ENCODE measurements at places on chromosomes 16 and 17.
A peak's percentile ranks its signal among the peaks of the same experiment; 100 is the strongest.

DNA sequence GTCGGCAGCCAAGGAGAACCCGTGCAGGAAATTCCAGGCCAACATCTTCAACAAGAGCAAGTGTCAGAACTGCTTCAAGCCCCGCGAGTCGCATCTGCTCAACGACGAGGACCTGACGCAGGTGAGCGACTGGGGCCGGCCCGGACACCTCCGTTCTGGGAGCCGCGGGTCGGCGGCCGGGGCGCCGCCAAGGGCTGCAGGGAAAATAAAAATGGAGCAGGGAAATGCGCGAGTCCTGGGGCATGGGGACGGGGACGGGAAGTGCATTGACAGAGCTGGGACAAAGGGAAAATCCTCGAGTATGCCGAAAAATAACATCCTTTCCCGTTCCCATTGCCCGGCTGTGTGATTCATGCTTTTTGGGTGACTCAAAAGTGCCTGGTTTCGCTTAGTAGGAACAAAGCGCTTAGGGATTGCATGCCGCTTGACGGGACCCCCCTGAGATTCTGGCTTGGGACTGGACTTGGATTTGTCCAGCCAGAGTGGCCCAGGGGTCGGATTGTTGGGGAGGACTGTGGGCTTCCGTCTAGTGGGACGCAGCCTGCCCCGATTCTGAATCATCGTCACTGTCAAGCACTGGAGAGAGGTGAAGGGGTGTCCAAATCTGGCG is 699 bp downstream of the MPRIP start:
- ATAC-seq = no peak

- ATAC-seq = no peak
Observed at GRCh38 chr16:8937803-8938202, 25.9 kb downstream of the USP7 start.

DNA sequence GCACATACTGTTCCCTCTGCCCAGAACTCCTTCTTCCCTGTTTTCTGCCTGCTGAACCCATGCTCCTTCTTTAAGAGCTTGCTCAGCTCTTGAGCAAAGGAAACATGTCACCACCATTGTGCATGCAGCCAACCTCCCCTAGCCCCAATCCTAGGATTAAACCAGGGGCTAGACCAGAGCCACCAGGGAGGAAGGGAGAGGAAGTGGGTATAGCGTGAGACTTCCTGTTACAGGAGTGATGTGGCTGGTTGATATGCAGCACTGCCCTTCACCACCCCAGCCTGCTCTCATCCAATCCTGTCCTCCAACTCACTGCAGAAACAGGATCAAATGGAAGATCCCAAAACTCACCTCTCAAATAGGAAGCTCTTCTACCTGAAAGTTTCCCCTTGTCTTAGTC is 67.1 kb upstream of the CDH5 start:
- no peak for ATAC-seq

DNA sequence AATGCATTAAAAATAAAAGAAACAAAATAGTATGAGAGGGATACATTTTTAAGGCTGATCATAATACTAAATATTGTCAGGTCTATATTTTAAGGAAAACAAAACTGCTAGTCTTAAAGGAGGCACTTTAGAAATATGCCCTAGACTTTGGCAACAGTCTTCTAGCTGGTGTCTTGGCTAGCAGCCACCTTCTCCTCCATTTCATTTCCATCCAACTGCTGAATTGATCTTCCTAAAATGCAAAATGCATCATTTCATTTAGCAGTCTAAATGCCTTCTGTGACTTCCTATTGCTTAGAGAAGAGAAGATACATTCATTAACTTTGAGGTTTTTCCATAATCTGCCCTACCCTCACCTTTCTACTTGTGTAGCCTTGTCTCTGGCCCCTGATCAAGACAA is 1404.1 kb downstream of the CDH11 start:
- no peak for ATAC-seq

DNA sequence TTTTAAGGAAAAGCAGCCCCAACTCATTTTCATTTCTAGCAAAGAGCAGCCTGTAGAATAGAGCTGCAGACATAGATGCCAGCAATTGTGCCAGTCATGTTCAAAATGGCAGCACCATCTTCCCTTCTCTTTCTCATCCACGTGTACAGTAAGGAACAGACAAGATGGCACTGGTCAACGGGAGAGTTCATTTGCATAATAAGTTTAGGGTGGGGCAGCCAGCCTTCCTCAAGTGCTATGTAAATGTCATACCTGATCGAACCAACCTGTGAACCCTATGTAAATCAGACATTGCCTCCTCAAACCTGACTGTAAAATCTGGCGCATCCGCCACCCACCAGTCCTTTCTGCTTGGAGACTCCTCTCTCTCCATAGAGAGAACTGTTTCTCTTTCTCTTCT is 150.0 kb upstream of the CDH13 start:
- ATAC-seq = no peak

- ATAC-seq = no peak
Observed at GRCh38 chr16:2751577-2752034, 832 bp upstream of the SRRM2 start.

- ATAC-seq = no peak
Observed at GRCh38 chr16:50021544-50021943, 3.5 kb upstream of the CNEP1R1 start.

- no peak for ATAC-seq
Observed at GRCh38 chr17:39937447-39937846, 9.9 kb downstream of the LRRC3C start.

- no peak for ATAC-seq
Observed at GRCh38 chr16:59148056-59148768, 414.1 kb upstream of the GOT2 start.

GRCh38 chr17:50234581-50234980 is 33.1 kb upstream of the COL1A1 start:
- no peak for ATAC-seq

GRCh38 chr17:71855010-71855409 is 265.8 kb upstream of the SOX9 start:
- ATAC-seq = no peak

DNA sequence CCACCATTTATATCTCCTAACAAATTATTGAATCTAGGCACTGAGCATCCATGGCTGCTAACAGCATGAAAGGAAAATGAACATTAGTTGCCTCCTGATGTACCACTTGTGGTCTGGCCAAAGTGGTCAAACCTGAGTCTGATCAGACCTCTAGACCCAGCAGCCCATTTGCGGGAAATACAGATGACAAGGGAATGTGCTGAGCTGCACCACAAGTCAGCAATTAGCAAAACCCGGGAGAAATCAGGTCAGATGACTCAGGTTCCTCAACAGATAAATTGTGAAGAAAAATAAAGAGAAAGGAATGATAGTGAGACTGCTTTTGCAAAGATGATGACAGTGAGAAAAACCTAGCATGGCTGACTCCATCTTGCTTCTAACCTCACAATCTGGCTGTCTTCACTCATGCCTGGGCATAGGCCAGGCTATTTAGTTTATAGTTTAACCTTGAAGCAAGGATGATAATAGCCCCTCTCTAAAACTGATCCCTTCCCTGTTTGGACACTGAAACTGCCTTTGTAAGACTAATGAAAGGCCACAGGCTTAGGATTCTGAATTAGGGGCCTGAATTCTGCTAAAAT is 142.7 kb upstream of the ASIC2 start:
- no peak for ATAC-seq

GRCh38 chr16:74169066-74169465 is 127.5 kb upstream of the PSMD7 start:
- no peak for ATAC-seq

- no peak for ATAC-seq
Observed at GRCh38 chr17:73833775-73834488, 189.7 kb upstream of the SDK2 start.

DNA sequence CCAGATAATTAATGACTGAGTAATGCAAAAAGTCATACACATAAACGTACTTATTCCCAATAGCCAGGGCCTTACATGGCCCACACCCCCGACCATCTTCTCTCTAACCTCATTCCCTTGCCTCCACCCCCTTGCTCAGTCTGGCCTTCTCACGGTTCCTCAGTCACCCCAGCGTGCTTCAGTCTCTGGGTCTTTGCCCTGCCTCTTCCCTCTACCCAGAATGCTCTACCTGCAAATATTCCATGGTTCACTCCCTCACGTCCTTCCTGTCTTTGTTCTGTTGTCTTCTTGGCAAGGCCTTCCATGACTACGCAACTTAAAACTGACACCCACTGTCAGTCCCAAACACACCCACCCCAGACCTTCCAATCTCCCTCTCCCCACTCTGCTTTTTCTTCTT is 468.3 kb downstream of the GRIN2A start:
- ATAC-seq = no peak

DNA sequence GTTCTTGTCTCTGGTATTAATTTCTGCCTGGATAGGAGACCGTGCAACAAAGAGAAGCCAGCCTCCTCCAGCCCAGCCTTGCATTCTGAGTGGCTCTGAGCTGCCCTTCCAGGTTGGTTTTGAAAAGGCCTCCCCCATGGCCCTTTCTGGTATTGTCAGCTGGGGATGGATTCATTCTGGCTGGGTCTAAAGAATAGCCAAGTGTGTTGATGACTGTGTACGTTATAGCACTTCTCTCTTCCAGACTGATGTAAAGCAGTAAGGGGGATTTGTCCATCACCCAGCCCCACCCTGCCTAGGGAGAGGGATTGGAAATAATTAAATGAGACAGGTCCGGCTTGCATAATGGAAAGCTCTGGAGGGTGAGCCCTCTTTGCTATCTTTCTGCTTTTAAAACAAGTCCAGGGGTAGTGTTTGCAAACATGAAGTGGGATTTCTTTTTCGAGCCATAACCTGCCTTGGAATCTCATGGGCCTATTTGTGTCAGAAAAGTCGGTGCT is 146.4 kb downstream of the MSI2 start:
- no peak for ATAC-seq

- no peak for ATAC-seq
Observed at GRCh38 chr16:2857451-2858244, at the start of gene PRSS22. TSS of gene PRSS22 (minus strand) at chr16:2858170. CDS start at chr16:2858104, 66 bp downstream.

GRCh38 chr17:31561469-31562375 is 170.2 kb downstream of the RAB11FIP4 start:
- no peak for ATAC-seq

- peak; percentile 48 for ATAC-seq
Observed at GRCh38 chr17:73257516-73257915, 4.2 kb downstream of the CPSF4L start.

DNA sequence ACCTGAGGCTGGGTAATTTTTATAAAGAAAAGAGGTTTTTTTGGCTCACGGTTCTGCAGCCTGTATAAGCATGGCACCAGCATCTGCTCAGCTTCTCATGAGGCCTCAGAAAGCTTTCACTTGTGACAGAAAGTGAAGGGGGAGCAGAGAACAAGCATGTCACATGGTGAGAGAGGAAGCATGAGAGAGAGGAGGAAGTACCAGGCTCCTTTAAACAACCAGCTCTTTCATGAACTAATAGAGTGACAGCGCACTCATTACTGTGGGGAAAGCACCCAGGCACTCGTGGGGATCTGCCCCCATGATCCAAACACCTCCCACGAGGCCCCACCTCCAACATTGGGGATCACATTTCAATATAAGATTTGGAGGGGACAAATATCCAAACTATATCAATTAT is 86.8 kb downstream of the USP32 start:
- no peak for ATAC-seq

- ATAC-seq = no peak
Observed at GRCh38 chr17:67212714-67213417, 32.1 kb downstream of the HELZ start.

GRCh38 chr16:27712251-27712711 is 162.3 kb downstream of the KATNIP start:
- no peak for ATAC-seq

DNA sequence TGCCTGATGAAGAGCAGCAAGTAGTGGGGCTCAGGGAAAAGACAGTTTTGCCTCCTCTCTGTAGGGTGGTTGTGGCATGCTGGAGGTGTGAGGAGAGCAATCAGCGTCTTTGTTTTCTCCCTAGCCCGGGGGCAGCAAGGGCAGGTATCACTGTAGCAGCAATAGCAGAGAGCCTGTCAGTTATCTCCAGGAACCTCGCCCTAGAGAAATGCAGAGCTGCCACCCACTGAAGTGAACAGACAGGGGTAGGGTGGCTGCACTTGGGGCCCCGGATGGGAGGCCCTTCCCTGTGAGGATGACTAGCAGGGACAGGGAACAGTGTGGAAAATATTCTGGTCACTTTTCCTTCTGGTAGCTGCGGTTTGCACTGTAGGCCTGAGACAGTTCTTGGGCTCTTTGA is 886.5 kb downstream of the CDH8 start:
- no peak for ATAC-seq

GRCh38 chr17:4978726-4979125 is 8.7 kb downstream of the CAMTA2 start:
- ATAC-seq = no peak

- ATAC-seq = no peak
Observed at GRCh38 chr17:75442168-75443103, 14.0 kb upstream of the TMEM94 start.

DNA sequence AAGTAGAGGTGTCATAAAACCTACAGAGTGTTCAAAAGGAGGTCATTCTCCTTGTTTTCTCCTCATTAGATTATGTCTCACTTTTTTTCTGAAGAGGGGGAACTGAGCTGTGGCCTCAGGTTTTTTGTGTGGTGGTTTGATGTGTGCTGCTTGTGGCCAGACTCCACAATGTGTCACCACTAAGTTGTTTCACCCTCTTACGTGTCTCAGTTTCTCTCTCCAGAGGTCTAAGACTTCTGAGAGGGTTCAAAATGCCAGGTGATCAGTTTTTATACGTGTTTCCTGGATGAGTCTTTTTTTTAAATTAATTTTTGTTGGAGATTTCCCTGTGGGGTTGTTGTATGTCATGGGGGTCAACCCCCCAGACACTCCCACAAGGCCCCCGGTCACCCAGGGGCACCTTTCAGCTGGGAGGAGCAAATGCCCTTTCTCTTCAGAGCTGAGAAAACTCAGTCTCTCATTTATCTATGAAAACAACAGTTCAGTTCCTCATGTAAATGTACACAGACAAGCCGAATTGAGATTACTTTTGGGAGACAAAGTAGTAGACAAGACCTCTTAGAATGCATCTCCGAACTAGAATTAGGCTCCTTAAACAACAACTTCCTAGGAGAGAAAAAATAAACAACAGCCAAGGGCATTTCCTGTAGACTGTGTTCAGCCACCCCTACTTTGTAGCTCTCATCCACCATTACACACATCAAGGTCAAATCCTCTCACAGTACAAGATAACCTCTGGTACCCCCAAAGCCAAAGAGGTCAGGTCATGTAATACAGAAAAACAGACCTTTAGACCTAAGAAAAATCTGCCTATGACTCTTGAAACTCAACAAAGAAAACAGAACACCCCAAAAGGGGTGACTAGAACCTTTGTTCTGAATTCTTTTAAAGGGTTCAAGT is 23.9 kb upstream of the TMEM98 start:
- no peak for ATAC-seq

GRCh38 chr17:27457731-27458523 is 1.7 kb downstream of the KSR1 start:
- no peak for ATAC-seq

- ATAC-seq = peak; percentile 22
Observed at GRCh38 chr17:19003543-19004420, 782 bp downstream of the FAM83G start.

GRCh38 chr16:8630255-8630953 is 8.9 kb downstream of the METTL22 start:
- ATAC-seq = no peak

- ATAC-seq = no peak
Observed at GRCh38 chr16:89257757-89258465, 40.4 kb downstream of the ZNF778 start.

- ATAC-seq = no peak
Observed at GRCh38 chr16:12094537-12095265, 118.2 kb downstream of the SNX29 start.
